ENCODE measurements at places on chromosomes 1 and 21.

DNA sequence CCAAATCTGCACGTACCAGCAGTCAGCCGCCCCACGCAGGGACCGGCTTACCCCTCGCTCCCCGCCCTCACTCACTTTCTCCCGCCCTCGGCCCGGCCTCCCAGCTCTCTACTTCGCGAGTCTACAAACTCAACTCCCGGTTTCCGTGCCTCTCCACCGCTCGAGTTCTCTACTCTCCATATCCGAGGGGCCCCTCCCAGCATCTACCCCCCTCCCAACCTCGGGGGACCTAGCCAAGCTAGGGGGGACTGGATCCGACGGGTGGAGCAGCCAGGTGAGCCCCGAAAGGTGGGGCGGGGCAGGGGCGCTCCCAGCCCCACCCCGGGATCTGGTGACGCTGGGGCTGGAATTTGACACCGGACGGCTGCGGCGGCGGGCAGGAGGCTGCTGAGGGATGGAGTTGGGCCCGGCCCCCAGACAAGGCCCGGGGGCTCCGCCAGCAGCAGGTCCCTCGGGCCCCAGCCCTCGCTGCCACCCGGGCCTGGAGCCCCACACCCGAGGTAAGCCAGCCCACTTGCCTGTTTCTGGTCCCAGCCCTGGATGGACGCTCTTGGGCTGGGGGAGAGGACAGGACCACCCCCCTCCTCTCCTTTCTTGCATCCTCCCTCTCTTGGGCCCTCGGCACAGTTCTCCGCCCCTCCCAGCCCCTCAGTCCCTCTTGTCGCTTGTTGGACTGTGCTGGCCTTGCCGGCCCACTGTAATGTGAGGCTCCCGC lies at the start of gene ARTN:
ARTN (plus strand) TSS at position 416 of the 715 bp plus-strand sequence. CDS start 1,856 bp downstream, outside the sequence.
- no peak for DNase-seq

DNA sequence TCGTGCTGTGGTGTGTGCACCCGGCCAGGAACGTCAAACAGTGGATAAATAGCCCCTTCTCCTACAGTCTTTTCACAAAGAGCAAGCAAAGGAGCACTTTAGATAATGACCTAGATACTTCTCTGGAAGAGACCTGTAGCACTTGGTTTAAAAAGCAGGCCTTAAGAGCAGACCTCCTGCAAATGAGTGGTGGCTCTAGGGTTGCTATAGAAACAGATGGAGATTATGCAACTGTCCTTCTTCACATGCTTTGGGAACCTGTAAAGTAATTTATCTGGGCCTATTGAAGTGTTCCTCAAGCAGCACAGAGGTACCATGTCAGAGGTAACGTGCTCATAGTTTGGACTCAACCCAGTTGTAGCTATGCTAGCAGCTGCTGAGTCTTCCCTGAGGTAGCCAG lies 208.2 kb upstream of the KIAA0040 start:
- DNase-seq, result no peak

DNA sequence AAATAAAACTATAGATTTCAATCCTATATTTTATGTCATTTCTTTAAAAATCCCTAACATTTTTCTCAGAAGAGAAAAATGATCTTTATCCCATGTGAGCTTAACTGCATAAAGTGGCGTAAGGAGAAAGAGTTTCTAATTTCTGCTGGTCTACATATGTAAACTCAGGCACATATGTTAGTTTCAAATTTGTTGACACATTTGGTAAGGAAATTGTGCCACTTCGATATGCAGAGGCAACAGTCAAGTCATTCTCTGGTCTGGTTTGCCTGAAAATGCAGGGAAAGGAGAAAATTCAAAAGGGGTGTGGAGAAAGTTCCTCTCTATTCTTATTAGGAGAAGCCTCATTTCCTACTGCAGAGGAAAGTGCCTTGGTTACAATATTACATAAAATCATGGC lies 11.5 kb downstream of the KCNA3 start:
- no peak for DNase-seq

- no peak for DNase-seq
Measured at GRCh38 chr1:156081180-156081916, 917 bp downstream of the MEX3A start.

GRCh38 chr1:153293480-153293775 lies 19.3 kb downstream of the PGLYRP3 start:
- DNase-seq, result no peak

DNA sequence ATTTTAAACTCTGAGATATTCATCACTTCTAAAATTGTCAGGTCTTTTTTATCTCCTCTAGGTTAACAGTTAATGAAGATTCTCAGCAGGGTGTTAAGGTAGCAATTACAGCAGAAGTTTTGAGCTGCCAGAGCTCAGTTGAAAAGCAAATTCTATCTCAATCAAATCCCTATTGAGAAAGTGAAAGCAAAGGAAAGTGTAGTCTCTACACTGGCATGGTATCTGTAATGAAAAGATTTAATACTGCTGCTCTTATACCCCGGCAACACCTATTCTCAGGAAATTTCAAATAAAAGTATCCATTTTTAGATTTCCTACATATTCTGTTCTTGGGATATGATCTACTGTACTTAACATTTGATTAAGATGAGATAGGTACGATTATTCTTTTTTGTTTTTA lies 913.5 kb downstream of the MRPL39 start:
- DNase-seq, result no peak

DNA sequence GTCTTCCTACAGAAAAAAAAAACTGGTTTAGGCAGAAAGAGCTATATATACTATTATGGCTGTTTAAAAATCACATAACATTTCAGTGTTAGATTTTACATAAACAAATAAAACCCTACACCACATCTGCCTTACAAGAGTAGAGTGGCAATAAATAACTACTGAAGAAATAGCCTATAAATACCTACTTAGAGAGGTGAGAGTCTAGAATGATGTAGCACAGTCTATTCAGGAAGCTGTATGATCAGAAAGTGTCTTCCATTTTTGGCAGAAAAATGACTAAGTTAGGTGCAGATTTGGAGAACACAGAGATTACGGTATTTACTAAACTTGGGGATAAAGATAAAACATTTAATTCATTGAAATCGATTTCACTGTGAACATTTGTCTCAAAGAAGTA lies 75.5 kb downstream of the VAV3 start:
- peak; percentile 41 for DNase-seq

DNA sequence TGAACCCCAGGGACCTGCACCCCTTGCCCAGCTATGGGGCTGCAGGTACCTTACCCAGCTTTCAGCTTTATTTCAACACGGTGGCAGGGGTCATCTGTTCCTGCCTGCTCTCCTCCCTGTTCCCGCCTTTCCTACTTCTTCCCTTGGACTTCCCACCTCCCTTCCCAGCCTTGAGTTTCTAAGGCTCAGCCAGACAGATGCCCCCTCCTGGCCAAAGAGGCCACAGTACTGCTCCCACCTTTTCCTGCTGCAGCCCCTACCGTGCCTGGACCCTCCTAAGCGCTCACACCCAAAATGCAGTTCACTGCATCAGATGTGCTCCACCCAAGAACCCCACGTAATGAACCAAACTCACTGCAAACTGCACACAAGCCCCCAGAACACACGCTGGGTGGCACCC lies 7.7 kb downstream of the NOC2L start:
- no peak for DNase-seq
